ENCODE measurements at places on chromosomes 13 and 19.

DNA sequence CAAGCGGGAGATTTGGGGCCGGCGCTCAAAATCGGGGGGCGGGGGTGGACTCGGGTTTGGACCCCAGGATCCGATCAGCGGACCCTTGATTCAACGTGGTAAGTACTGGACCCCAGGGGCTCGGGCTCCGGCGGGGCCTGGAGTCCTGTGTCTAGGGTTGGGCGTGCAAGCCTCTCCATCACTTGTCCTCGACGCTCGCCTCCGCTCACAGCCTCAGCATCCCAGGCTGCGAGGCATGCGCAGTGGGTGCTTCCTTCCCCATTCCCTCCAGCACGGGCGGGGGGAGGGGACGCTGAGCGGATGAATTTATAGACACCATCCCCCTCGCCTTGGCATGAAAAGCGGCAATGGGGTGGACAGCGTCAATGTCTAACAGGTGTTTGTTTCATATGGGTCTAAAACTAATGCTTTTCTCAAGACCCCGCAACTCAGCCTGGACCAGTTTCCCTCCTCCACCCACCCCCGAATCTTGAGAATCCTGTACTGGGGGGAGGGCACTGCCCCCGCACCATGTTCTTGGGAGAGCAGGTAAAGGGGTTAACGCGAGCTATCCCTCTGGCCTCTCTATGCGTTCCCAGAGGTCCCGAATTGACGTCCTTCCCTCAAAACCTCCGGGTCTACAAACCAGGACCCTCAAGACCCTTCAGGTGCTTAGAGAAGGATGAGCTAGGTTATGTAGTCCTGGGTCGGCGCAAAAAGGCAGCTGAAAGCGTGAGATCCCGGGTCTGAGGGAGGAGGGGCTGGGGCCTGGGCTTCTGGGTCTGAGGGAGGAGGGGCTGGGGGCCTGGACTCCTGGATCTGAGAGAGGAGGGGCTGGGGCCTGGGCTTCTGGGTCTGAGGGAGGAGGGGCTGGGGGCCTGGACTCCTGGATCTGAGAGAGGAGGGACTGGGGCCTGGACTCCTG is 579 bp downstream of the CPT1C start:
- DNase-seq, result peak; percentile 26

DNA sequence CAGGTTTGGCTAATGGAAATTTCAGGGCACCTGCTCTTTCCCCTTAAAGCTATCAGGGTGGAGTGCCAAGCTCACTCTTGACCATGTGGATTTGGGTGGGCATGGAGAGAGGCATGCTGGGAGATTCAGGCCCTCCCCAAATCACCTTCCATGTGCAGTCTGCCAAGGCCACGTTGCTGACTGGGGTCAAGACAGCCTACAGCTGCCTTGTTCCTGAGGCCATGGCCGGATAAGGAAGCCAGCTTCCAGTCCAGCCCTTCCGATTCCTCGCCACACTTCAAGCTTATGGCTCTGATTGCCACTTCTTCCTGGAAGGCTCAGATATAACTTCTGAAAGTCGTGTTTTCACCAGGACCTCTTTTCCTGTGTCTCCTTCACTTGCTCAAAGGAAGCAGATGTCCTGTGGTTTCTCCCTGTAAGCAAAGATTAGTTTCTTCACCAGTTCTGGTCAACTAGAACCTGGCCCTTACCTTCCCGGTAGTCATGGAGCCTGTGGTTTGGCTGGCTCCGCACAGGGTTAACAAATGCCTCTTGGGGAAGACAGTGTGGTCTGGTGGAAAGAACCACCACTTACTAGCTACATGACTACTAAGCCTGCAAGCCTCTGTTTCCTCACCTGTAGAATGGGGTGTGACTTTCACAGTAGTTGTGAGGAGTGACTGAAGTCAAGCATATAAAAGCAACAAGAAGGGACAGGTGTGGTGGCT is 16.1 kb upstream of the TPT1 start:
- DNase-seq, result no peak

GRCh38 chr19:43546581-43546980 is 13.6 kb downstream of the ZNF575 start:
- DNase-seq, result no peak

- no peak for DNase-seq
Measured at GRCh38 chr13:44386913-44387556, 13.4 kb downstream of the SERP2 start.

DNA sequence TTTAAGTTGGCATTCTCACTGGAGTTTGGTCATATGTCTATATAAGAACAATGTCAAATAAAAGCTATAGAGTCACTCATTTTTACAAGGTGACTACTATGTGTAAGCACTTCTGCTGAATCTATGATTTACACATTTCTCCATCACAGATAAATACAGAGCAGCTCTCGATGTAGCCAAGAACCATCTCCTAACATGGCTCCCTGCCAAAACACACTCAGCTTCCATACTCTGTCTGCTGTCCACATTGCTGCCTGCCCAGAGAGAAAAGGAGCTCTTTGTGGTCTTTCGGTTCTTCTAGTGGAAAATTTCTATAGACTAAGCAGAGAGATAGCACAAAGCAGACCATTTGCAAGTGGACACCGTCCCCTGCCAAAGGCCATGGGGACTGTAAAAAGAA is 190.9 kb upstream of the KLF12 start:
- DNase-seq, result no peak

DNA sequence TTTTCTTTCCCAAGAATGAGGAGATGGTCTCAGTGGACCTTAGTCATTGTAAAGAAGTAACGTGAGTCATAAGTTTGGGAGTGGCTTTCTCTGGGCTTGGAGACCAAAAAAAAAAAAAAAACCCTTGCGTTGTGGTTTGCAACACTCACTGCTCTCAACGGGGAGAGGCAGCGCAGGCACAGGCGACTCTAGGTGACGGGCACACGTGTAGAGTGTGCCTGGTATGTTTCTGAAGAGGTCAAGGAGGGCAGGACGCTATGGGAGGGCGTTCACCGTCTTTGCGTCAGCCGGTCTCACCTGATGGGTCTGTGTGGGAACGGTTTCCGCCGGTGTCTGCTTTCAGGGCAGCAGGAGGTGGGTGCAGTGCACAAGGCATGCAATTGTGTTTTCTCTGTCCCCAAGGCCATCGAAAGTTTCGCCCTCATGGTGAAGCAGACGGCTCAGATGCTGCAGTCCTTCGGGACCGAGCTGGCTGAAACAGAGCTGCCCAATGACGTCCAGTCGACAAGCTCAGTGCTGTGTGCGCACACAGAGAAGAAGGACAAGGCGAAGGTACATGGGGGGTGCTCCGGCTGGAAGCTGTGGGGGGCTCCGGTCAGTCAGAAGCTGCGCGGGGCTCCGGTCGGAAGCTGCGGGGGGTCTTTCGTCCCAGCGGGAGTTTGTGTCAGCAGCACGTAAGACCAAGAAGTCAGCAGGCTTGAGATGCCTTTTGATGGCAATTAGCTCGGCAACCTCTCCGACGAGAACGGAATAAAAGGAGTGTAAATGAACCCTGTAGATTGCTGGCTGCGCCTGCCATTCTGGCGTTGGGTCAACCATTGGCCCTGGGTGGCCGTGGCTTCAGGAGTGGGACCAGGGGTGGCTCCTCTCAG is 40.8 kb upstream of the F7 start:
- no peak for DNase-seq

GRCh38 chr19:56076498-56076897 is 44.6 kb downstream of the ZNF787 start:
- DNase-seq, result no peak

- DNase-seq, result no peak
Measured at GRCh38 chr13:44221657-44222056, 152.0 kb upstream of the SERP2 start.

DNA sequence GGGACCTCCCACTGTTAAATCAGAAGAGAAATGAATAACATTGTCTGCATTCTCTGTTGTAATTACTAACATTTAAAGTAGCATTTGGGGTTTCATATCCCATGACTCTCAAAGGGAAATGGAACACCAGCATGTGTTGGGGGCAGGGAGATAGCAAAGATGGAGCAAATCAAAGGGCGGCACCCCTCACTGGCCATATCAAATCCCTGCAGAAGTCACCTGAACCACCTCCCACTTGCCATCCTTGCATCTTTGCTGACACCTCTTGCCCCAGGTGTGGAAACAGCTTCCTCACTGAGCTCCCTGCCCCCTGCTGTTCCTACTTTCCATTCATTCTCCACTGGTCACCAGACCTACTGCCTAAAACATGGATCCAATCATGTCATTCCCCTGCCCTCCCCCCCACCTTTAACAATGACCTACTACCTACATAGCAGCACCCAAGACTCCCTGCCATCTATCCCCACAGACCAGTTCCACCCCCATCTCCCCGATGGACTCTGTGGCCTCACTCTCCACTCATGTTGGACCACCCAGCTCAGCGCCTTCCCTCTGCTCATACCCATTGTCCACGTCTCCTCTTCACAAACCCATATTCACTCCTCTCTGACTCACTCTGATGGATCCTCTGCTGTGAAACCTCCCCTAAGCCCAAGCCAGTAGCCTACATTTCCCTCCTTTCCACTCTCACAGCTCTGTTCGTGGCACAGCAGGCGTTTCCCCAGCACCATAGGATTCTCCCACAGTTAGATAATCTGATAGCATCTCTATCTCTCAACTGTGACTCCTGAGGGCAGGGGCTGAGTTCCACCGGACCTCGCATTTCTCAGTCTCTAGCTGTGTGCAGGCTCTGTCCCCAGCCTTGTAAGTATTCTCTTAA is 55.9 kb downstream of the DLEU7 start:
- DNase-seq, result no peak

DNA sequence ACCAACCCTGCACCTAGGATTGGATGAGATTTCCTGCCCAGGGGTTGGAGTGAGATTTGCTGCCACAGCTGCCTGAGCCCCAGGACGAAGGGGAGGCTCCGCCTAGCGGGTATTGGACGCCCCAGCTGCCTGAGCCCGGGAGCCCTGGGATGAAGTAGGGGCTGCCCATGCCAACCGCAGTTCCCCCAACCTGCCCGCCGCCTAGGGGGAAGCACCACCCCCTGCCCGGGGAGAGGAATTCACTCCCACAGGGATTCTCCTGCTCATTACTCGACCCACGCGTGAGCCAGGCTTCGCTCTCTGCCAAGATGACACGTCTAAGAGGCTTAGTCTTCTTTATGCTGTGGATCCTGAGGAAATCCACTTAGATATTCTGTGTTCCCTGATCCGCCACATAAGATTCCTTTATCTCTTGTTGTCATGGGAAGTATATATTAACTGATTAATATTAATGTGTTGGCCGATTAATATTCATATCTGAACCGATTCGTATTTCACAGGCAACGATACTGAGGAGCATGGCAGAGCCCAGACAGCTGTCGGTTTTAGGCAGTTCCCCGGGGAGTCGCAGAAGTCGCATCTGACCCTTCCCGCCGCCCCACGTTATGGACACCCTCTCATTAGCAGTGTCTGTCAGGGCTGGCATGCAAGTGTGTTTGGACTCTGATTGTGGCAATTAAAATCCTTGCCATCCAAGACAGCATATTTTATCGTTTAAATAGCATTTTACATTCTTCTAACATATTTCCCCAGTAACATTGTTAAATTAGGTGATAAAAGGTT is 44.5 kb upstream of the KCTD15 start:
- DNase-seq, result no peak

GRCh38 chr13:32976056-32976805 is 40.0 kb upstream of the KL start:
- DNase-seq, result no peak

- DNase-seq, result no peak
Measured at GRCh38 chr19:34480971-34481841, at the start of gene WTIP. TSS of gene WTIP (plus strand) at chr19:34481758. CDS start at chr19:34481975, 217 bp downstream.

DNA sequence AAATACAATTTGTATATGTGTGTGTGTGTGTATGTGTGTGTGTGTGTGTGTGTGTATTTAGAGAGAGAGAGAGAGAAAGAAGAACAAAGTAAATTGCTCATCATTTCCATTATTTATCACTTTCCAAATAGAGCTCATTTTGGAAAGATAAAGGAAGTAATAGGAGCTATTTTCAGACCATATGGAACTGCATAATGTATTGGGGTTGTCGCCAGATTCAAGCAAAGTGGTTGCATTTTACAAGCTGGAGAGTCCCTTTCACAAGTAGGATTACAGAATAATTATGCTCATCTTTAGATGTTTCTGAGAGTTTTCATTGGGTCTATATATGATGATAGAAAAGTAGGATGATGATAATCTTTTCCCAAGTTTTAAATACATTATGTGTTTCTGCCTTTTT is 842.7 kb upstream of the SLC10A2 start:
- DNase-seq, result no peak

DNA sequence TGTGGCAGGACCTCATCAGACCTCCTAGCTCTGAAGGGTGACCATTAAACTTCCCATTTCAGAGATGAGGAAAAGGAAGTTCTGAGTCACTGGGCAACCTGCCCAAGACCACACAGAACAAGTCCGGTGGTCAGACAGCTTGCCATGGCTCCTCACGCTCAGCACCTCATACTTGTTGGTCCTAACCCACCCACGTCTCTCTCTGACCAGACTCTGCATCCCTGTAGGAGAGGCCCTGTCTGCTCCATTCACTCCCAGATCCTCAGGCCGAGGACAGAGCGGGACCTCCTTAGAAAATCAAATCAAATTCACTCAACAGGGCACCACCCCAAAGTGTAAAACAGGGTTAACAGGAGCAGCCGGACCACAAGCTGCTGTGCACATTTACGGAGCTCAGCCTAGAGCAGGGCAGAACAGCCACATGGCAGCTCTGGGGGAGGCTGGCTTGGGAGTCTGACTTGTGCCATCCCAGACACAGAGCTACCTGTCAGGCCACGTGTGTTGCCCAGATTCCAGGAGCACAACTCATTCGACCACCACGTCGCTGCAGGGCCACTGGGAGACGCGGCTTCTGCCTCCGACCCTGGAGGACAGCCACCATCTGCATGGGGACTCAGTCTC is 1.7 kb downstream of the MIER2 start:
- no peak for DNase-seq

GRCh38 chr19:19594381-19594780 is 24.1 kb downstream of the PBX4 start:
- no peak for DNase-seq

- no peak for DNase-seq
Measured at GRCh38 chr13:52345631-52346251, 60.2 kb downstream of the THSD1 start.

DNA sequence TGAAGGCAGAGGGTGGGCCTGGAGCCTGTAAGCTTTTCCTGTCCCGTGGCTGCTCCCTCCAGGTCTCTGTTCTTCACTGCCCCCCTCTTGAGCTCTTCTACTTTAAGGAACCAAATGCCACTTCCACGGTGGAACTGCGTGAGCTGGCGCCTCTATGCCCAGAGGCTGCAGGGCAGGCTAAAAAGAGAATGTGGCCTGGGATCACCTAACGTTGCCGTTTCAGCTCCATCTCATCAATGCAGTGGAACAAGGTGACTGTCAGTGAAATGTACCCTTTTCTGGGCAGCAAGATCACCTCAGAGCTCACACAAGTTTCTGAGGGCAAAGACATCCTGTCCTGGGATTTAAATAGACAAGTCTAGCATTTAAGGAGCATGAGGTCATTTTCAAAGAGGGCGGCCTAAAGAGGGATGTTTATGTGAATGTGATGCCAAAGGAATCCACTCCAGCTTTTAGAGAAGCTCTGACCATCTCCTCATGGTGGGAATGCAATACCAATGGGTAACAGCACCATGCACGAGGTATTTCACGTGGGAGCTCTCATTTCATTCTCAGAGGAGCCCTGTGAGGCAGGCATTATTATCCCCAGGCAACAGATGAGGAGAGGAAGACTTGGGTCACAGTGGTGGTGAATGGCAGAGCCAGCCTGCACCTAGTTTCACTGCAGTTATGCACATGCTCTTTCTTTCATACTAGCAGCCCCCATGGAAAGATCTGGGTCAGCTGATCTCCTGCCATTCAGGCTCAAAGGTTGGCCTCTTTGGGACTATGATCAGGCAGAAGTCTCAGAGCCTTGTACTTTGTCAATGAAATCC is 39.3 kb downstream of the RGCC start:
- no peak for DNase-seq

GRCh38 chr13:109919715-109920375 is 133.5 kb upstream of the IRS2 start:
- DNase-seq, result no peak

GRCh38 chr19:52948025-52948770 is 14.5 kb downstream of the ZNF816 start:
- no peak for DNase-seq

Data from stimulated activated CD4-positive, alpha-beta T cell treated with anti-CD3 and anti-CD28 coated beads, Interleukin-4, amount 100 ng/mL, for 4 hours (primary cell).